NCI-H1048 (cell line): ENCODE measurements at places on chromosomes 2 and 18.
A peak's percentile ranks its signal among the peaks of the same experiment; 100 is the strongest.

- DNase-seq, result no peak
Measured at GRCh38 chr2:88857951-88858411, 166.5 kb downstream of the RPIA start.

DNA sequence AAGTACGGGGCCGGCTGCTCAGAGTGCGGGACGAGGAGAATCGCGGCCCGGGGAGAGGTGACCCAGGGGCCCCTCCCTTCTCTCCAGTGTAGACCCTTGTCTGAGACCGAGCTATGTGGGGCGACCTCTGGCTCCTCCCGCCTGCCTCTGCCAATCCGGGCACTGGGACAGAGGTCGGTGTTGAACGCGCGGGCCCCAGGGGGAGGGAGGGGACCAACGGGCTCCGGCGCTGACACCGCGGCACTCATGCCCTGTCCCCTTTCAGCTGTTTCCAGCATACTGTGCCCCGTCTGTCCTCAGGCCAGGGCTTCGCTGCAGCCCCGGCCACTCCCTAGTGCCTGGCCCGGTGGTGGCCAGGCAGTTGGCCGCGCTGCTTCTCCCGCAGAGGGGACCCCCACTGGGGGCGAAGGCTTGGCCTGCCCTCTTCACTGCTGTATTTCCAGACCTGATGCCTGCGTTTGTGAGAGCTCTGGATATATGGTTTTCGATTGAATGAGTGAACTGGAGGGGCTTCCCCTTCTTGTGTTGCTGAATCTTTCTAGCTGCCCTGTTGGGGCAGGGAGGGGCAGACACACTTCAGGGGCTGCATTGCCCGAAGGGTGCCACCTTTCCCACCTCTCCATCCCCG, 809 bp downstream of the DBI start:
- no peak for DNase-seq

GRCh38 chr2:28950941-28951630, 30.0 kb upstream of the TOGARAM2 start:
- no peak for DNase-seq

DNA sequence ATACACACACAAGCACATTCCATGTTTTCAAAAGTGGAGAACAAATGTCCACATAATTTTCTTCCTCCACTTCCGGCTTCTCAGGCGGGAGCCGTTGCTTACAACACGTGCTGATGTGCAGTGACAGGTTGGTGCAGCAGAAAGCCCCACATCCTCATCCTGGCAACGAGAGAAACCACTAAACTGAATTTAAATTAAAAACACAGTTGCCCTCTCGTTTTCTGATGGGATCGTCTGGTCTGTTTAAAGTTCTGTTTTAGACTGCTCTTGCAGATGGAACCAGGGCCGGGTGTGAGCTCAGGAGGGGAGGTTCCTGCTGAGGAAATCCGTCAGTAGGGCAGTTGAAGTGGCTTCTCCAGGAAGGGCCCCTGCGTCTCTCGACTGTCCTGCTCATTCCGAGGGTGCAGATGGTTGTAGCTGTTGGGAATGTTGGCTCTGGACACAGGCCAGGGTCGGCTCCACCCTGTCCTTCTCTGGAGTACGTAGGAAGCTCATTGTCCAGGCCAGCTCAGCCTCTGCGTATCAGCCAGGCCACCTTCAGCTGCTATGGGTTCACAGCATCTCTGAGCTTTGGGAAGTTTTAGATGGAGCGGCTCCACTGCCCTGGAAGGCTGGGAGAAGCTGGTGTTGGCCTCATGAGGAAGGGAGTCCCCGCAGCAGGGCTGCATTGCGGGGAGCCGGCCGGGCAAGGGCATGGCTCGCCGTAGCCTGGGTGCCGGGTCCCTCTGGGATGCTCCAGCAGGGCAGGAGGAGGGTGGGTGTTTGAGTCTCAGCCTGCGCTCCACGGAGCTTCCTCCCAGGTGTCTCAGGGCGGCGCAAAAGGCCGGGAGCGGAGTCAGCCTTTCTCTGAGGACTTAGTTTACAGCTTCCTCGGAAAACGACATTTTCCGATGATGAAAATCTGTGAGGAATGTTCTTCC, 58.3 kb downstream of the NFATC1 start:
- DNase-seq, result no peak

DNA sequence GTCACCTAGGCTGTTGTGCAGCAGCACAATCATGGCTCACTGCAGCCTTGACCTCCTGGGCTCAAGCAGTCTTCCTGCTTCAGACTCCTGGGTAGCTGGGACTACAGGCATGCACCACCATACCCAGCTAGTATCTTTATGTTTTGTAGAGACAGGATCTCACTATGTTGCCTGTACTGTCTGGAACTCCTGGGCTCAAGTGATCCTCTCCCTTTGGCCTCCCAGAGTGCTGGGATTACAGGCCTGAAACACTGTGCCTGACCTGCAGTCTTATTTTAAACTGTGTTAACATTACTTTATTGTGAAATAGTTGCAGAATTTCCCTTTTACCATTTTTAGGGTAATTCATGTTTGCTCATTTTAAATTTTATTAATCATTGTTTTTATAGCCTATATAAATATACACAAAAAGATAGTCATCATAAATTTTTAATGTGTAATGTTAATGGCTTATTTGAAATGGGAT, 24.6 kb downstream of the EML4 start:
- no peak for DNase-seq

GRCh38 chr2:218081063-218081462, 12.0 kb downstream of the RUFY4 start:
- DNase-seq, result no peak

DNA sequence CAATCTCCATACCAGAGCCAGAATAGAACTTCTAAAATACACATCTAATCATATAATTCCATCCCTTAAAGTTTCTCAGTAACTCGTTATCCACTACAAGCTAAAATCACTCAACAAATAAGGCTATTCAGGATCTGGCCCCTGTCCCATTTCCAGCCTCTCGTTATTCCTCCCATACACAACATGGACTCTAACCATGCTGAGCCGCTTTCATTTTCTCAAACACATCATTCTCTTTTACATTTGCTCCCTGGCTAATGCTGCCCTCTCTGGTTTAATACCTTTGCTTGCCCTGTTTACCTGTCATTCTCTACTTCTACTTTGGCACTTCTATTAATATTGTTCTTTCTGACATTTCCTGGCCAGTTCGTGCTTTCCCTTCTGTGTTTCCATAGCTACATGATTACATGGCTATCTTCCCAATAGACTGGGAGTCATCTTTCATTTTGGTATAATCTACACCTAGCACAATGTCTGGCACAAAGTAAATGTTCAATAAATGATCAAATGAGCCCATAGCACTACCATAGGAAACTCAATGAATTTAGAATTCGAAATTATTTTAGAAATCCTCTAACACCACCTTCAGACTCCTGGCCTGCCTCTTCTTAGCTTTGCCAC, 163.6 kb upstream of the VRK2 start:
- peak; percentile 25 for DNase-seq

DNA sequence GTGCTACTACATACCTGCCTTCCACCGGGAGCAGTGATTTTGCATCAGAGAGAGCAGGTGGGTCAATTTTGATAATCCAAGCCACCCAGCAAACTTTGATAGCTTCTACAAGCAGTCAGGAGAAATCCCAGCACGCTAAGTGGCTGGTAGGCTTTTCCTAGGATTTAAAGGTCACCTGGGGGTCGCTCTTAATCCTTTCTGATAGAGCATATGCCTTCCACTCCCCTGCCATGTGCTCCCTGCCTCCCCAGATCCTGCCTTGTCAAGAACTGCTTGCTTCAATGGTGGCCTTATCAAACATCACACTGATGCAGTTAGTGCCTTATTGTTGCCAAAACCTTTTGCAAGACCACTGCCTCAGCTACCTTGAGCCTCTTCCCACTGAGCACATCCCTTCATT, 462.3 kb upstream of the MEX3C start:
- no peak for DNase-seq

GRCh38 chr18:12958478-12958877, 10.7 kb downstream of the SEH1L start:
- no peak for DNase-seq

DNA sequence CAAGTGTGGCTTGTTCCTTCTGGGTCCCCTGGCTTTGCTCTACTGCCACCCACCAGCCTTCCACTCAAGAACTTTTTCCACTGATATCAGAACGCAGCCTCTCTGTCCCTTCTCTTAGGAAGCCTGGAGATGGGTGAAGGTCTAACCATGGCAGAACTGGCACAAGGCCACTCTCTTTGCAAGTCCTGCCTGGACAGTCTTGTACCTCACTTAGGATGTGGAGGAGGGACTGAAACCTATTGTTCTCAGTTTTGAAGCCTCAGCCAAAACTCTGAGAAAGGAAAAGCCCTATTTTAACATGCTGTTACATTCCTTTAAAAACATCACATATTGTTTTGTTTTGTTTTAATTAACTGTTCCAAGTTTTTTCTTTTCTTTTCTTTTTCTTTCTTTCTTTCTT, 58.9 kb upstream of the NCOA1 start:
- DNase-seq, result no peak
